ENCODE measurements at places on chromosomes 3 and 15.
A peak's percentile ranks its signal among the peaks of the same experiment; 100 is the strongest.

GRCh38 chr15:89805241-89806209 lies 9.1 kb downstream of the ANPEP start:
- no peak for DNase-seq

- DNase-seq: no peak
These were observed 10.9 kb upstream of the GATA2 start for GRCh38 chr3:128503751-128504532.

GRCh38 chr15:25243800-25244097 lies 195.1 kb downstream of the UBE3A start:
- DNase-seq: peak; percentile 24

- no peak for DNase-seq
These were observed 42.6 kb downstream of the ARIH1 start for GRCh38 chr15:72516777-72517176.

GRCh38 chr3:56260262-56260661 lies 208.0 kb downstream of the ERC2 start:
- DNase-seq: no peak

DNA sequence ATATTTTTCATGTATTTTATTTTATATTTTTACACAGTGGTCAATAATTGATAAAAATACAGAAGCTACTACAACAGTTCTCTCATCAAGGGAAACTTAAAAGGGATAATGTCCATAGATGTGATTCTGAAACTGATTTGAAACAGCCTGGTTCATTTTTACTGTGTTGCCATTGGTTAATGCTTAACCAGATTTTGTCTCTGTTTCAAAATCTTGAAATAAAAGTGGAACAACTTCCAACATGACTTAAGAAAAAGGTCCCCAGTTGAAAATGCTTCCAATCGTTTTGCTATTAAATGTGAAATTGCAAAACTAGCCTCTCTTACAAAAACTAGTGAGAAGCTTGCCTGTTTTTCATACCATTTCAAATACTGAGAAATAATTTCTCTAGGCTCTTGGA lies 240.7 kb downstream of the LPP start:
- no peak for DNase-seq

DNA sequence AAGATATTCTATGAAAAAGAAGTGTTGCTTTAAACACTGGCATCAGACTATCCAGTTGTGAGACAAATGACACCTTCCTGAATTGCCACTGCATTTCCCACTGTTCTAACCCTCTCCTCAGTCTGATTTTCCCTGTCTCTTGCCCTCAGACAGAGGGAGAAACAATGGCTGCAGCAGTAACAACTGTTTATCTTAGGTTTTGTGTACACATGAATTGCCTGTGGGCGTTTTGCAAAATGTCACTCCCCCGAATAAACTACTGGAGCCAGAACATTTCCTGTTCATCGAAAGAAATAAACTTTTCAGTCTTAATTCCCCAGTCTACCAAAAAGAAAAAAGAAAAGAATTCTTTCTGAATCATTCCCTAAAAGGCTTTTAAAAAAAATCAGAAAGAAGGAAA lies 155.1 kb downstream of the MAGI1 start:
- DNase-seq: no peak

DNA sequence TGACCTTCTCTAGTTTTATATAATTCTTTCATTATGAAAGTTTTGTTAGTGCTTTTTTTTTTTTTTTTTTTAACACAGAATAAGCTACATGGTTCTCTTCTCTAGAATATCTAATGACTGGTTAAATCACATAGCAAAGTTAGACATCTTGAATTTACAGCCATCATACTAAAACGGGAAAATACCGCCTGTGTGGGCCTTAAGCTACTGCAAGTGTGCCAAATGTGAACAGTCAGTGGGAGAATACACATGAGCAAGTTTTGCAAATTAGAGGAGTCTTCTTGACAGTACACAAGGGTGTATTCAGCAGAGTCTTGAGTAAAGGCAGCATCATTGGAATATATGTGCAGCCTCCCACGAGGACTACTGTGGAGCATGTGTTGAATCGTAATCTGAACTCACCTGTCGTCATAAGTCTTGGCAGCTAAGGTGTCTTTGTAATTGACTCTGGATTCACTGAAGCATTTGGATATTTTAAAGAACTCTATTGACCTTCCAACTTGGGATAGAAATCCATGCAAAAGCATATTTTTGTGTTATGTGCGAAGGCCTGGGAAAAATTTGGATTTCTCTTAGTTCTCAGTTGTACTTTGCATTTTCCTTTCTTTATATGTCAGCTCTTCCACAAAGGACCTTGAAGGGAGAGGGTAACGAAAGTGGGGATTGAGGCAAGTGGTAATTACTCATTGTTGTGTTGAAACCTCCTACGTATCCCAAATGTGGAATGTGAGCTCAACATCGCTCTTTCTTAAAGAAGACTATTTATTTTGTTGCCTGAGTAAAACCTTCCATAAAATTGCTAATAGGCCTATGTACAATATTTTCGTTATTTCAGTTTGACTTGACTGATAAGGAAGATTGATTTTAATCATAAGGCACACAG lies 117.4 kb downstream of the ATG7 start:
- DNase-seq: no peak

DNA sequence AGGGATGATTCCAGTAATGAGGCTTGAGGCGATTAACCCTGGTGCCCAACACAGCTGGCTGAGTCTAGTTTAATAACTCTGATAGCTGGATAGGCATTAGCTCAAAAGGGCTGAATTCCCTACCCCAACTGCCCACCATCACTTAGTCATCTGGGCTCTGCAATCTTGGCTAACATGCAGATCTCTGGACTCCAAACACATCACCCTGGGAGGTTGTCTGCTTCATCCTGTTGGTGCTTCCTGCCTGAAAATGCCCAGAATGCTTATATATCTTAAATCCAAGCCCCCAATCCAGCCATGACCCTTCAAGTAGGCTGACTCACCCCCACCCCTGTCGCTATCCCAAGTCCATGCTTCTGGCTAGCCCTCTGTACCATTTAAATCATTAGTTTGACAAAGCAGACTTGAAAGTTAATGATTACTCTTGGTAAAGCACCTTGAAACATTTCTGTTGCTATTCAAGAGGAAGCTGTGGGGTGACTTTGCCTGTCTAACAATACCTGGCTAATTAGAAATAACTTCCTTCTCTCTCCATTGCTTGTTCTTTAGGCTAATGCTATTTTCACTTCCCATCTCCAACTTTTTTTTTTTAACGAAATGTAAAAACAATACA lies 107.0 kb upstream of the RORA start:
- DNase-seq: no peak

DNA sequence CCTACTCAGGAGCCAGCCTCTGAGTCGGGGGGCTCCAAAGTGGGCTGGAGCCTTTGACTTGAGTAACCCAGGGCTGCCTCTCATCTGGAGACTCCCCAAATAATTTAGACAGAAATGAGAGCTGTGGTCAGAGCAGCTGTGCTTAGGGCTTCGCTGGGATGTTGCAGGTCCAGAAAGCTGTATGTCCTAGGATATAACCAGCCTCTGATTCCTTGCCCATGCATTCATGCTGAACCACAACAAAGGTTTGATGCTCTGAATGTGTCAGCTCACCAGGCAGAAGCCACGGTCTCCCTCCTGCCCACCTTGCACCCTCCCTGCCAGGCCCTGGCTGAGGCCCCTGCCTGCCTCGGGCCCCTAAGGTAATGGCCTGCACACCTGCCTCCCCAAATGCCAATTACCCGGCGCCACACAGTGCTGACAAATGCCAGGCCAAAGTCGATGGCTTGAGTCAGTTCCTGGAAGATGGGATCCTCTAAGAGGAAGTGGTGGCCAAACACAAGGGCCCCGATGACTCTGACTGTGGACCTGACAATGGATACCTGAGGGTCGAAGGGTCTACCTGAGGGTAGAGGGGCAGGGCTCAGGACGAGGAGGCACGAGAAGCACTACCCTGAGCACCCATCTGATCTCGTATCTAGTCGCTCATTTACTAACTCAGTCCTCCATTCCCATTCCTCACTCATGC lies 21.7 kb upstream of the PARL start:
- no peak for DNase-seq

DNA sequence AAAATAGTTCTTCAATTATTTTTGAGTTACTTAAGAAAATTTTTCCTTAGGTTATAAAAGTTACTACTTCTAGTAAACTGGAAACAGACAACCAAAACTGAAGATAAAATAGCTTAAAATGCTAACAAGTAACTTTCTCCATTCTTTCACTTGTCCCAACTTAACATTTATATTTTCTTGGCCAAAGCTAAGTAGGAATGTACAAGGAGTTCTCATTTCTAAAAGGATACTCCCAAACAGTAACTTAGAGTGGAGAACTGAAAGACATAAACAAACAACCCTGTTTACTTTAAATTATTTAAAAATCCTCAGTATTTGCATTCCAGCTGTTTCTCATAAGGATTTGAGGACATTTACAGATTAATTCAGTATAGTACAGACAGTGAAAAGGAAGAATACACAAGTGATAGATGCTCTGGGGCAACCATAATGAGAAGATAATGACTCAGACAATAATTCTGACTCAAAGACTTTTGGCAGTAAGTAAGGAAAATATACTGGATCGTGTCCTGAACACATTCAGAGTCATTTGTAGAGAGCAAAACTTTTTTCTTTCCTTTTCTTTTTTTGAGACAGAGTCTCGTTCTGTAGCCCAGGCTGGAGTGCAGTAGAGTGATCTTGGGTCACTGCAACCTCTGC lies 29.2 kb upstream of the ANXA2 start:
- no peak for DNase-seq

DNA sequence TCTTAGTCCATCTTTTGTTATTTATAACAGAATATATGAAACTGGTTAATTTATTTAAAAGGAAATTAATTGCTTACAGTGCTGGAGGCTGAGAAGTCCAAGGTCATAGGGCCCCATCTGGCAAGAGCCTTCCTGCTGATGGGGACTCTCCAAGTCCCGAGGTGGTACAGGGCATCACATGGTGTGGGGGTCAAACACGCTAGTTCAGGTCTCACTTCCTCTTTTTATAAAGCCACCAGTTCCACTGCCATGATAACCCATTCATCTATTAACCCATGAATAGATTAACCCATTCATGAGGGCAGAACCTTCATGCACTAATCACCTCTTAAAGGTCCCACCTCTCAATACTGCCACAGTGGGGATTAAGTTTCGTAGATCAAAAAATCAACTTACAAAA lies 659.3 kb downstream of the NAALADL2 start:
- no peak for DNase-seq

GRCh38 chr3:151425627-151426340 lies 35.1 kb downstream of the IGSF10 start:
- DNase-seq: no peak

GRCh38 chr3:12898290-12898964 lies 57.1 kb upstream of the RPL32 start:
- DNase-seq: no peak

DNA sequence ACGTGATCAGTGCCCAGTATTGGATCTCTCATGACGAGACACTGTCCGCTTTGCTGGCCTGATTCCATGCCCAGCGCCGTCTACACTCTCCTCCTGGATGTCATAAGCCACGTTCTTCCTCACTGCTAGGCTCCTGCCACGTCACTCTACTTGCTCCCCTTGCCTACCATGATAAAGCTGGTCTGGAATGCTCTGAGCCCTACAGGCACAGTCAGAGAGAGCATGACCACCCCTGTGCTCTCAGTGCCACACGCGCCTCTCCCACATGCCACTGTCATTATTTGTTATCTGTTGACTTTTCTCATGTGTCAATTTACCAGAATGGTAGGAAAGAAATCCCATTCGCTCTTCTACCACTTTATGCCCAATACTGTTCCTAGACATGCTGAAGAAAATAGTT lies 148.6 kb downstream of the ANO10 start:
- DNase-seq: no peak

DNA sequence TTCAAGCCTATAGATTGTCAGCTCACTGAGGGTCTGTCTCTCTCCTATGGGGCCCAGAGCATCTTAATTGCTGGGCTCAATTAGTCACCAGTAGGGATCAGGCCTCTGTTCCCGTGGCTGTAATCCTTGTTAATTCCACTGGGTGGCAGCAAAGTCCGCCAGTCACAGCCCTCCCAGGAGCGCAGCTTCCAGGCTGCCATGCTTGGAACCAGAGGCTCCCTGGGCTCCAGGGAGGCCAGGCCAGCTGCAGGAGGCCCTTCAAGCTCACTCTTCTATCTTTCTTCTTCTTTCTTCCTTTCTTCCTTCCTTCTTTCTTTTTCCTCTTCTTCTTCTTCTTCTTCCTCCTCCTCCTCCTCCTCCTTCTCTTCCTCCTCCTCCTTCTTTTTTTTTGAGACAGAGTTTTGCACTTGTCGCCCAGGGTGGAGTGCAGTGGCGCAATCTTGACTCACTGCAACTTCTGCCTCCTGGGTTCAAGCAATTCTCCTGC lies 14.4 kb downstream of the RNU5B-1 start:
- DNase-seq: peak; percentile 95

- no peak for DNase-seq
These were observed 107.5 kb downstream of the SYNPR start for GRCh38 chr3:63385629-63386028.

DNA sequence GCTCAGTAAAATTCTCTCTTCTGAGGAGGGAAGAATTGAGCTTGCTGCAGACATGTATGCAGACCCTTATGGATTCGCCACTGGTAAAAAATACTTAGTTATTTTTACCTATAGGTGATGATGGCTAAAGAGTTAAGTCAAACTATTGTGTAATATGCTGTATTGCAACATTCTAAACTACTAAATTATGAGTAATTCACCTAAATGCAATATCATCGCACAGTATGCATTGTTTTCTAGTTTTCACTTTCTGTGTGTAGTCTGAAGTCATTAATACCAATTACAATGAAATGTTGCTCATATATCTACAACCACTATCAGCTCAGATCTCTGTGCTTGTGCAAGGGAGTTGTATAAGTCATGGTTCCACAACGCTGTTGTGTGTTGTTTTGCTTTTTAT lies 48.7 kb upstream of the ROBO2 start:
- DNase-seq: no peak

DNA sequence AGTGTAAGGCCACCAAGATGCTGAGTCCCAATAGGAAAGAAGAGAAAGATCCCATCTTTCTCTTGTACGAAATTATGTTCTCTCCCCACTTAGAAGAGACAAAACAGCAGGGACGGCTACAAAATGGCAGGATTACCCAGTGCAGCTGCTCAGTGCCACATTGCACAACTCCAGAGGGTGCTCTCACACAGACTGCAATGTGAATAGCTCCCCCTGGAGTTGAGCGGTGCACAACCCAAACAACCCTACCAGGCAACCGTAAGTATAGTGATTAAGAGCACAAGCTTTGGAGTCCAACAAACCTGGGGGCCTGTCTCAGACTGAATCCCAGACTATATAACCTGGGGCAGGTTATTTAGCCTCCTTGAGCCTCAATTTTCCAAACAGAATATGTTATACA lies 3.1 kb upstream of the BHLHE40 start:
- peak; percentile 92 for DNase-seq

DNA sequence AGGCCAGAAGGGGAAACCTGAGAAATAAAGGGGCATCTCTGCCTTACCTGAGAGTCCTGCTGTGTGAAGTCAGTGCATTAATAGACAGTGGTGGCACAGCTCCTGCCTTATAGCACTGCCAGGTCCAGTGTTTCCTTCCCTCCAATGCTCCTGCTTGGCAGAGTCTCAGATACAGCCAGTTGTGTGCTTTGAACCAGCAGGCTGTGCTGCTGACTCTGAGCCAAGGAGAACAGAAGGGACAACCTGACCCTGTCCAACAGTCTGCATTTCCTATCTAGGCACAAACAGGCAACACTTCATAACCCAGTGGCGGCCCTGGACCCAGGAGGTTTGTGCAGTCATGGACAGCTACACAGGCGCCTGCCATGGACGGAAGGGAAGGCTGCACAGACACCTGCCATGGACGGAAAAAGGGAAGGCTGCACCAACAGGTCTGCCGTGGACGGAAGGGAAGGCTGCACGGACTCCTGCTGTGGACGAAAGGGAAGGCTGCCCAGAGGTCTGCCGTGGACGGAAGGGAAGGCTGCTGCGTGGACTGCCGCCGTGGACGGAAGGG lies 33.9 kb upstream of the PLXNA1 start:
- no peak for DNase-seq

- no peak for DNase-seq
These were observed 243.1 kb downstream of the MECOM start for GRCh38 chr3:169420429-169420828.

Measured in islet precursor cell (in vitro differentiated cells).